ENCODE measurements at places on chromosomes 7 and 10.
A peak's percentile ranks its signal among the peaks of the same experiment; 100 is the strongest.

DNA sequence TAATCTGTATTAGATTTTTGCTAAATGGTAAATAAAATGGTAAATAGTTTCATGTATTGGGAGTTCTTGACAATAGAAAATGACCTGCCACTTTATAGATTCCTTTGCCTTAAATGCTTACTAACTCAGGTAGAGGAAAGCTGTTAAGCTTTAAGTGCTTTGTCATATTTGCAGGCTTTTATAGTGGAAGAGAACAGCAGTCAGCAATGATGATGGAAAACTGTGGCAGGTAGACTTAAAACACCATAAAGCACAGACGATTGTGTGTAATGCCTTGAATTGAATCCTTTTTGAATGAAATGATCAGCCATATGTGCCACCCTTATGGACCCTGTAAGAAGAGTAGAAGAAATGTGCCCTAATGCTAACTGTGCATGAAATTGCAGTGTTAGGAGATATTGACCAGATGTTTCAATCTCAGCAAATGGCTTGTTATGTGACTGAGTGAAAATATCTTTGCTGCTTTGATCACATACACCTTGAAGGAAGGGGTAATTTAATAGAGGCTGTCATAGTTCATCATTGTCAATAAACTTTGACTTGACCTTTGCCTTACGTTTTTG, 230.4 kb downstream of the ADK start:
- no peak for DNase-seq

- DNase-seq, result no peak
Measured at GRCh38 chr10:91564026-91564425, 68.8 kb downstream of the PPP1R3C start.

DNA sequence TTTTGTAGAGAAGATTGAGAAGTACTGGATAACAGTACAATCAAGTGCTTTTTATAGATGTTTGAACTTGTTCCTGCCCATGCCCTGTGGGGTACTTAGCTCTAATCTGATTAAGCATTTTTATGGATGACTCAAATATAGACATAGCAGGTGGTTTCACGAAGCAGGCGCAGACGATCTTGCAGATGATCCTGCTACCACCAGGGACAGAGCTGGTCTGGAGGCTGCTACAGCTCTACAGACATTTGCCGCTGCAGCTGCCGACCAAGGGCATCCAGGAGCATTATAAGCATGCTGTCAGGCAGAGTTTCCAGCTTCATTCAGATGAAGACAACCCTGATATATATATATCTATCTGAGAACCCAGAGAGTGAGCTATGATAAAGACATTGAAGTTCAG, 650.4 kb downstream of the NXPH1 start:
- no peak for DNase-seq

DNA sequence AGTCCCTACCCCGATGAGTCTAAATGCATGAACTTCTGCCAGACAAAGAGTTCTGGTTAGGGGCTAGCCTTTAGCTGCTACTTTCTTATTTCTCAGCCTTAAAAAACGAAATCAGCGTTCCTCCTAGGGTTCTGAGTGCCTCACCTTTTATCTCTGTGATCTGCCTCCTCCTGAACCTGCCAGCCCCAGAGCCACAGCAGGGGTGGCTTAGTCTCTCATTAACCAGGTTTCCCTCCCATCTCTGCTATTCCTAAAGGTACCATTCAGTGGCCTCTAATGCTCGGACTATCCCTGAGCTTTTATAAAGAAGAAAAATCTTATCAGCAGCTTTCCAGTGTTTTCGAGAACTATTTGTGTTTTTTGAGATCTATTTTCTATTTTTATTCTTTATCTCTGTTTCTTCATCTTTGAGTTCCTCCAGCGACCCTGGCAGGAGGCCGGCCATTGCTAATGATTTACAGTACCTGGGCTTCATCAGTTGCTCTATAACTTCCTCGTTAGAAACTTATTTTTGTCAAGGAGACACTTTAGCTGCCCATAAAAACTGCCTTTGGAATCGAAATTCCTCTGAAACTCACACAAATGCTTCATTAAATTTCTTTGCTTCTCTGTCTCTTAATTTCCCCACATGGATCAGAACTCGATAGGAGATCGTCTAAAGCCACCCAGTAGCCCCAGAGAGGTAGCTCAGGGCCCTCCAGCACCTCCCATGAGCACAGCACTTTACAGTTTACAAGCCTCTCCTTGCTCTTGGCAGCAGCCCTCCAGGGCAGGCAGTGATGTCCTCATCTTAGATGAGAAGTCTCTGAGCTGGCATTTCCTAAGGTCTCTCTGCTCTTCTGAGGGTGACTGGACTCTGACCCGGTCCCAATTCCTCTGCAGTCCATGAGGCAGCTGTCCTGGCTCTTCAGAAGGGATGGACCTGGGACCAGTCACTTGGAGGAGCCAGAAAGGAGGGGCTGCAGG, 149.1 kb downstream of the EBF3 start:
- no peak for DNase-seq

- no peak for DNase-seq
Measured at GRCh38 chr10:44240584-44241205, 144.2 kb downstream of the CXCL12 start.

DNA sequence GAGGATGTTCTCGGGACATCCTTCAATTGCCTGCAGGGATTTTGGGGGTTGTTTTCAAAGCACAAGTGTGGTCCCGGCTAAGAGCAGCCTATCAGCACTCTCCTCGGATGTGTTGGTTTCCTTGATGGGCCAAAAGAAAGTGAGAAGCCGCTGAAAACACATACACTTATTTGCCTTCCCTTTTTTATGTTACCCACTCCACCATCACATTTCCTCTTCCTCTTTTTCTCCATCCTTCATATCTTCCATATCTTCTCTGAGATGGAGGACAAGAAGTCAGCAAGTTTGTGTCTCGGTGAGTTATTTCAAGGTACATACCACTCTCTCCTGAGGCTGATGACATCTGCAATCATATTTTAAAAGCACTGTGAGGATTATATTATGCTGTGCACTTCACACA, 64.0 kb downstream of the ZNF33B start:
- DNase-seq, result no peak

DNA sequence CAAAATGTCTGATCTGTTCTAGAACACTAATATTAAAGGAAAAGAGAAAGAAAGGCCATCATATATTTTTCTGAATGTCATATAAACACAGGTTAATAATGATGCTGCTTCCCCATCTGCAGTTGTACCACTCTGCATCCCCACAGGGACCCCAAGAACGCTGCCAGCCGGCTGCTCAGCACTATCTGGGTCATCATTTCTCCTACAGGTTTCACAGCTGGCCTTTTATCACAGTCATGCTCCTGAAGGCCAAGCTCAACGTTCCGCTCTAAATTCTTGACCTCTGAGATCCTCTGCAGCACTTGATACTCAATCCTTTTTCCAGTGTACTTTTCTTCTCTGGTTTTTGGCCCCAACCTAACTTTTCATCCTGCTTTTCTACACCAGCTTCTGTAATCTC, 4.8 kb downstream of the IDI1 start:
- no peak for DNase-seq

GRCh38 chr7:99121496-99122021, 22.3 kb downstream of the SMURF1 start:
- no peak for DNase-seq

- no peak for DNase-seq
Measured at GRCh38 chr7:87580636-87581035, 20.0 kb downstream of the ABCB1 start.

DNA sequence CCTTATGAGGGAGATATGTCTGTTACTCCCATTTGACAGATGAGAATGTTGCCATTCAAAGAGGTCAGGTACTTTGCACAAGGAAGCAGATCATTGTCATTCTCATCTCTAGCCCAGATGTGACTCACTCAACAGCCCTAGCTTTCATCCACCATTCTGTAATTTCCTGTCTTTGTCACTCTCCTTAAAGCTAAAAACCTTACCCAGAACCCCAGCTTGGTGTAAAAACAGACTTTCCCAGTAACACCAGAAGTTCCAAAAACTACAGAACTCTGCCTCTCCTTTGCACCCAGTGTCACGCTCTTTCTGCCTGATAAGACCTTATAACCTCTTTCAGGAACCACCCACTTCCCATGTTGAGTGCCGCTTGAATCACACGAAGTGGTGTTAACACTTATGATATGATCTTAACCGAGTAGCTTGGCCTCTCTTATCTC, 89.1 kb upstream of the SP4 start:
- peak; percentile 55 for DNase-seq

DNA sequence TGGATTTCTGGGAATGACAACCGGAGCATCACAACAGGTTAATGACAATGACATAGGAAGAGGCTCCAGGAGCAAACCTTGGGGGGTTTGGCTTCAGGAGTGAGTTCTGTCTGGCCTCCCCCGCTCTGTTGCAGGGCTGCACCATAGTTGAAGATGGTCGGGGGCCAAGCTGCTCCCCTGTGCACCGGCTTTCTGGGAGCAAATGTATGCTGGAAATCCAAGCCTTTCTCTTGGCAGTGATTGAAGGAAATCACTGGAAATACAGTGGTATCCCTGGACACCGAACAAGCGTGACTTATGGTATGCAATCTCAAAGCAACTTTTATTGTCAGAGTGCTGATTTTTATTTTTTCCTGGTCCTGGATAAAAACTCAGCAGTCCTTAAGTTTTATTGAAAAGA, 251.9 kb upstream of the ZNF32 start:
- no peak for DNase-seq

DNA sequence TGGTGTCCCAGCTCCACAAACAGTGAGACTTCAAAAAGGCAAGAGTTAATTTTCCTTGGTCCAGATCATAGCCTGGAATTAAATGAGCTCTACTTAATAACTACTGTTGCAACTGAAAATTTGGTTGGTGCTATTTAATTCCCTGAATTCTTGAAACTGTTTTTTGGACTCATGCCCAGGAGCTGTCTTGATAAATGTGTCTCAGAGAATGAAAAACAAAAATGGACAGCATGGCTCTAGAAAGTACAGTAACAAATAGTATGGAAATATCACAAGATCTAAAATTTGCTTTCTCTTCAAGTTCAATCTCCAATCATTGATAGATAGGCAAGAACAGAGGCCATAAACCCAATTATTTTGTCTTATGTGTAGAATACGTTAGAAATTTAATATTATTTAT, 42.5 kb downstream of the CCDC71L start:
- no peak for DNase-seq

DNA sequence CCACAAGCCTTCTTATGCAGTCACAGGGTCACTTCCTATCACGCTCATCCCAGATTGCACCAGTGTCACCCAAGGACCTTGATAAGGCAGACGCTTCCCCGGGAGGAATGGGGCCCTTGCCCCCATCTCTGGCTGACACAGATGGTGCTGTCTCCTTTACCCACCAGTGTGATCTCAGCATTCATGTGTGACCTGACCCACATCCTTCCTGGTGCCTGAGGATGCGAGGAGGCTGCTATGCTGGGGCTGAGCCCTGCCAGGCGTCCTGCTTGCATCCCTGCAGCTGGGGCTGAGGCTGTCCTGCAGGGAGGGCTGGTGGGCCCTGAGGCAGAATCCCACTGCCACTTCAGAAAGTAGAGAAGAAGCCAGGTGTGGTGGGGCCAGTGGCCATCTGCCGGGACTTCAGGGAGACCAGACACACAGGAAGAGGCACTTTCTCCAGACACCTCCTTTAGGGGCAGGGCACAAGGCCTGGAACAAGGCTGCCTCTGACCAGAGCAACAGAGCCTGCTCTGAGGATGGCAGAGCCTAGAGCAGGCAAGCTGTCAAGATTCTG, 35.3 kb downstream of the RASGEF1A start:
- DNase-seq, result peak; percentile 57

- no peak for DNase-seq
Measured at GRCh38 chr10:69220041-69220451, at the start of gene HKDC1. Gene HKDC1 (plus strand): TSS chr10:69220332. CDS start chr10:69220436, 104 bp downstream.

GRCh38 chr10:96693431-96693830, 26.9 kb downstream of the PIK3AP1 start:
- DNase-seq, result no peak
